ENCODE measurements at places on chromosomes 12 and 14.

- no peak for DNase-seq
These were observed 30.4 kb upstream of the BEGAIN start for GRCh38 chr14:100617410-100618317.

DNA sequence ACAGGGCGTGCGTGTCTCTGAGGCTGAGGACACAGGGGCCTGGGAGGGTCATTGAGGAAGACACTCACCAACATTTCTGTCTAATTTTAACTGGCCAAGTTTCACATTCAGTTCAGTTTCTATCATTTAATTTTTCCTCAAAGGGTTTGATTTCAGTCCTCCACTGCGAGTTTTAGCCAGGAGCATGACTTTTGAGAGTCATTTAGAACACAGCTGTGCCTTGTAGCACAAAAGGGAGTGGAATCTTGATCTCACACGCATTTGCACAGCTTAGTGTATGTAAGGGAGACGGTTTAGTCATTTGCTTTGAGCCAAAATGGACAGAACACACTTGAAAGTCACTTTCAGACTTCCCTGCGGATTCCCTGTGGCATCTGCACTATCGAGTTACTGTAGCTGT, 1090.8 kb downstream of the BCL11B start:
- no peak for DNase-seq

GRCh38 chr12:131218026-131218922, 264.6 kb downstream of the ADGRD1 start:
- no peak for DNase-seq

- peak; percentile 97 for DNase-seq
These were observed 28.2 kb upstream of the LRP1-AS start for GRCh38 chr12:57175428-57176138.

GRCh38 chr12:121858662-121859572, at the start of gene HPD:
Gene HPD, minus strand, starts transcription at chr12:121858859. Its CDS starts 36 bp downstream, at chr12:121858823.
- no peak for DNase-seq
